ENCODE measurements at places on chromosomes 2 and 18.

- no peak for DNase-seq
Measured at GRCh38 chr2:145412155-145412554, 892.2 kb upstream of the ZEB2 start.

DNA sequence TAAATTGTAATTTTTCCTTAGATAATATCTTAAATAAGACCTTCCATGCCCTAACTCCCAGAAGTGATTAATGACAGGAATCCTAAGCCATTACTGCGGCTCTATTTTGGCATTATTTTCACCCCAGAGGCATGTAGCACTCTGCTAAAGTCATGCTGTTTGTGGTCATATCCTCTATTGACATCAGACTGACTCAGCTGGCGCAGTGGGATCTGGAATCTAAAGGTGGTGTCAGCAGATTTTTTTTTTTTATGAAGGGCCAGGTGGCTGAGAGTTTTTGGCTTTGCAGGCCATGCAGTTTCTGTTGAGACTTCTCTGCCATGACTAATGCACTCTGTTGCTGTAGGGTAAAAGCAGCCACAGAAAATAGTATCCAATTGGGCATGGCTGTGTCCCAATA lies 64.1 kb upstream of the ACVR1C start:
- no peak for DNase-seq

DNA sequence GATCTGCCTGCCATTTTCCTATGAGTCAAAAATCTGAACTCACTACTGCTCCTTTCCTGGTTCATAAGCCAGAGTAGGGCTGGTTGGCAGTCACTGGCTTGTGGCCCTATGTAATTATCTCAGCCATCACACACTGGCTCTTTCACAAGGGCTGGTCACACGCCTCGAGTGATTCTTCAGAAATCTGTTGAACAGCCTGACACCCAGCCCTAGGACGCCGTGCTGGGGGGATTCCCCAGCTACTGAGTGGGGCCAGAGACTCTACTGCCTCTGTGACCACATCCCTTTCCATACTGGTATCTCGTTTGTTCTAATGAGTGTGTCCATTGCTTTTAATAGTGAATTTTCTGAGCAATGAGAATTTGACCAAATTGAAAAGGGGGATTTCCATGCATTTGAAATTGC lies 45.8 kb upstream of the RBM44 start:
- DNase-seq, result peak; percentile 24

- DNase-seq, result no peak
Measured at GRCh38 chr2:23155022-23155421, 230.0 kb upstream of the KLHL29 start.

- DNase-seq, result peak; percentile 80
Measured at GRCh38 chr18:9147440-9148202, 11.0 kb downstream of the ANKRD12 start.

- no peak for DNase-seq
Measured at GRCh38 chr2:80568011-80568410, 263.5 kb upstream of the LRRTM1 start.

DNA sequence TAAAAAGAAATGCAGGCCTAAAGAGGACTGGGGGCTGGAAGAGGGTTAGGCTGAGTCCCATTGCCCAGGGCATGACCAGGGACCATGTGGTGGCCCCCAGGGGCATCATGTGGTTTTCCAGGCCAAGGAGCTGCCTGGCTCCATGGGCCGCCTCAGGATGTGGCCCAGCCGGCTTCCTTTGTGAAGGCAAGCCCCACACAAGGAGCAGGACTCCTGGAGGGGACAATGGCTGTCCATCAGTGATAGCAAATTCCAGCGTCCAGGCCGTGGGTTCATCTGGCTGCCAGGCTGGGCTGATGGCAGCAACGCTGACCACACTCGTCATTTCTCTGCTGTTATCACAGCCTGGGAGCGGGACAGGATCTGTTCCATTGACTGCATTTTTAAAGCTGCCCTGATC lies 82.5 kb downstream of the GBX2 start:
- DNase-seq, result no peak

DNA sequence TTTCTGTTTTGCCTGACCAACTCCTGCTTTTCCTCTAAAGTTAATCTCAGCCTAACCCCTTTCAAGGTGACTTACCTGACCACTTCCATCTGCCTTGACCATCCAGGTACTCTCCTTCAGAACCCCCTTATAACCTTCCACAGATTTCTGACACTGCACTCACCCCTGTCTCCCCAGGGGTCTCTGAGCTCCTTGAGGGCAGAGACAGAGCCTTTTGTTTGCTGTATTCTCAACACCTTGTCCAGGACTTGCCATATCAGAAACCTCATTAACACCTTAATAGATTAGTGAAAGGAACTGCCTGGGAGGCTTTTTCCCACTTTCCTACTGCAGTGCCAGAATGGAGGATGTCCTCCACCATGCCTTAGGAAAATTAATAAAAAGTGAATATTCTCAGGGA lies 119.7 kb upstream of the SERPINE2 start:
- DNase-seq, result no peak

DNA sequence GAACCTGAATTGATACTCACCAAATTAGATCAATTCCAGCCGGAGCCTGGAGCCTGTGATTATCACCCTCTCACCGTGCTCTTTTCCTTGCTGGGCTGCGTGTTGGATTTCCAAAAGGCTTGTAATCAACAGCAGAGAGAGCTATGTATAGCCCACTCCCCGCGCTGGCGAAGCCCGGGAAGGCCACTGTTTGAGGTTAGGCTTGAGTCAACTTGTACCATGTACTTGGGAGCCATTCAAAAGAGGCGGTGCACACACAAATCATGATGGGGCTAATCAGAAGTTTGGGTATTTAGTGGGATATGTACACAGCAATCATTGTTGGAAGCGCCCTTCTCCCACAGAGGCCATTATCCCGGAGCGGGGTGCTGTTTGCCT lies 151.6 kb downstream of the GLI2 start:
- no peak for DNase-seq

Measured in hematopoietic multipotent progenitor cell treated with erythropoietin and hydrocortisone succinate and interleukin-3 and kit ligand, for 8 days (in vitro differentiated cells).